ENCODE measurements at places on chromosomes 3 and 15.

GRCh38 chr3:85572426-85572825 is 613.6 kb downstream of the CADM2 start:
- H3K4me3 ChIP-seq: no peak overlapping the region
- no peaks in the 10 kb centered on the region for H3K36me3 ChIP-seq
- no peak for DNase-seq
- no peaks in the 10 kb centered on the region for H3K4me1 ChIP-seq
- no peak overlapping the region for H3K27ac ChIP-seq
- no peaks in the 10 kb centered on the region for H3K27me3 ChIP-seq

- no peaks in the 10 kb centered on the region for H3K36me3 ChIP-seq
- H3K4me3 ChIP-seq: no peak overlapping the region
- no peak overlapping the region for H3K27ac ChIP-seq
- DNase-seq: no peak
- H3K27me3 ChIP-seq: no peaks in the 10 kb centered on the region
Observed at GRCh38 chr3:118809696-118810498, 224.7 kb downstream of the IGSF11 start.

DNA sequence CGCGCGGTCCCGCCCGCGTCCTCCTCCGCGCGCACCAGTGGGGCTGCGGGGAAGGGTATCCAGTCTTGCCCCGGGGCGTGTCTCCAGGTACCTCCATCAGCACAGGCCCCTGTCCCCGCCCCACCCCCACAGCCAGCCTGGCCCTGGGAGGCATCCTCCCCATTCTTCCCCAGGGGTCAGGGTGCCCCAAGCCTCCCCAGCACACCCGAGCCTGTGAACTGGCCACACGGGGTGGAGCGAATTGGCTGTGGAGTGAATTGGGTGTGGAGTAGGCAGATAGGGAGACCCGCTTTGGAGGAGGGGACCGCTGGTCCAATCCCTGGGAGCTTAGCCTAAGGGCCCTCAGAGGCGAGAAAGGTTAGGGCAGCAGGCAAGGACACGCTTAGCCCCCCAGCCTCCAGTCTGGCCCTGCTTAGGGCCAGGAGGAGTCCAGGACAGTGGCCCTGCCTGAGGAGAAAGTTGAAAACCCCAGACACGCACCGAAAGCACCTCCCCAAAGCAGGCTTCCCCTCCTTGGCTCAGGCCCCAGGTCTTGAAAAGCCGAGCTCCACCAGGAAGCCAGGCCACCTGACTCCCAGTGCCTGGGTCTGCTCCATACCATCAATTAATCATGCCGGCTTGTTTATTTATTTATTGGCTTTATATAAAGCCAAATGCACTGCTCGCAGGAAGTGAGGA is 107.7 kb upstream of the SLC6A11 start:
- H3K4me1 ChIP-seq: peaks cover 7% of the 10 kb centered on the region
- H3K36me3 ChIP-seq: no peaks in the 10 kb centered on the region
- peaks cover 98% of the 10 kb centered on the region for H3K27me3 ChIP-seq

GRCh38 chr15:60416484-60416883 is 18.7 kb upstream of the ANXA2 start:
- H3K36me3 ChIP-seq: no peaks in the 10 kb centered on the region
- H3K27ac ChIP-seq: no peak overlapping the region
- no peak for DNase-seq
- H3K4me3 ChIP-seq: no peak overlapping the region
- H3K4me1 ChIP-seq: peaks cover 24% of the 10 kb centered on the region
- H3K27me3 ChIP-seq: no peaks in the 10 kb centered on the region

DNA sequence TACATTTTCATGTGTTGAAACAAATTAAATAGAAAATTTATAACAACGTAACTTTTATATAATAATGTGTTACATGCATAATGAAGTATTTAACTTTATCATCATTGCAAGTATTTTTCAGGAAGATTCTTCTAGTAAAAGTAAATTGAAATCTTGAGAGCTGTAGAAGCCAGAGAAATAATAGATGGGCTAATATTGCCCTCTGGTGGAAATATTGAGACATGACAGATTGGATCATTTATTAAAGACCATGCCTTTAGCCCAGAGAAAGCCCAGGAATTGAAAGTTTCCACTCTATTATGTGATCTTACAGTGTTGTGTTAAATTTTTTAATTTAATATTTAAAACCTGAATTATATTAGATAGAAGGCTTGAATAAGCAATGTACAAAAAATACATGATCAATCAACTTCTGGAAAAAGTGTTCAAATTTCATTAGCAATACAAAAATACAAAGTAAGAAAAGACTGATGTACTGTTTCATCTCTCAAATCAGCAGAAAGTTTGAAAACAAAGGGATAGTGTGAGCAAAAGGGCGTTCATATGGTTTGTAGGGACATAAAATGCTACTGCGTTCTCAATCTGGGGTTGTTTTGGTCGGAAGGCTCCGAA is 52.7 kb upstream of the SPTSSB start:
- DNase-seq: no peak
- H3K27me3 ChIP-seq: no peaks in the 10 kb centered on the region
- H3K36me3 ChIP-seq: no peaks in the 10 kb centered on the region
- H3K4me3 ChIP-seq: no peak overlapping the region
- H3K4me1 ChIP-seq: peaks cover 12% of the 10 kb centered on the region

DNA sequence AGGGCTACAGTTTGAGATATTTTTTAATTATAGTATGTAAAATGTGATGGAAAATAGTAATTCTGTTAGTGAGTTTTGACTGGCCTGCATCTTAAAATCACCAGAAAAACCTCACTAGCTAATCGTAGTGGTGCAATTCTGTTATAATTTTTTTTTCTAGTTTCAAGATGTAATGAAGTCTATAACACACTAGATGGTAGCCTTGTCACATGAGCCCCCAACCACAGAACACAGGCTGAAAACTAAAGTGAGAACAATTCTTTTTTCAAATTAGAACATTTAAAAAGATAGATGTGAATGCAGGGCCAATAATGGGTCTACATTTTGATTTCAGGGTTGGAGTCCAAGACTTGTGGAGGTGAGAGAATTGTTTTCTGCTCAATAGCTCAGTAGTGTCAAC is 83.3 kb upstream of the KCNH8 start:
- H3K4me3 ChIP-seq: no peak overlapping the region
- no peaks in the 10 kb centered on the region for H3K36me3 ChIP-seq
- no peaks in the 10 kb centered on the region for H3K27me3 ChIP-seq
- DNase-seq: no peak
- H3K27ac ChIP-seq: no peak overlapping the region

GRCh38 chr3:124741027-124741426 is 10.8 kb downstream of the UMPS start:
- peaks cover 81% of the 10 kb centered on the region for H3K36me3 ChIP-seq
- no peak overlapping the region for H3K27ac ChIP-seq
- H3K4me1 ChIP-seq: peaks cover 2% of the 10 kb centered on the region
- H3K27me3 ChIP-seq: no peaks in the 10 kb centered on the region
- H3K4me3 ChIP-seq: no peak overlapping the region
- DNase-seq: no peak

DNA sequence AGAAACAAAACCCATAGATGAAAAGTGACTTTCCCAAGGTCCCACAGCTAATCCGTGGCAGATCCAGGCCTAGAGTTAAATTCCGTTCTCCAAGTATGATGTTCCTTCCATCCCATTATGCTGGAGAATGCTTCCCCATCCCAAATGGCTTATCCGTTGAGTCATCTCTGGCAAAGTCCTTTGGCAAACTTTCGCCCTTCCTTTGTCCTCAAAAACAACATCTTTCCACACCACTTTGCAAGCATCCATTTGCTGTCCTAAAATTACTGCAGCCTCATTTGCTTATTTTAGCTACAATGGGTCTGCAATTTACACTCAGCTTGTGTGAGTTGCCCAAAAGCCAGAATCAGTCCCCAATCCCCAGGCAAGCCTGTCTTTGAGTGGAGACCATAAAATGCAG is 304.0 kb upstream of the TLE3 start:
- no peak for DNase-seq
- H3K27me3 ChIP-seq: peaks cover 5% of the 10 kb centered on the region
- H3K27ac ChIP-seq: peak overlapping the region; percentile 52
- H3K4me3 ChIP-seq: no peak overlapping the region
- no peaks in the 10 kb centered on the region for H3K36me3 ChIP-seq

- H3K4me3 ChIP-seq: no peak overlapping the region
- H3K4me1 ChIP-seq: no peaks in the 10 kb centered on the region
- DNase-seq: peak; percentile 82
- no peaks in the 10 kb centered on the region for H3K27me3 ChIP-seq
- H3K36me3 ChIP-seq: no peaks in the 10 kb centered on the region
Observed at GRCh38 chr3:151168269-151169094, 34.5 kb downstream of the GPR171 start.

DNA sequence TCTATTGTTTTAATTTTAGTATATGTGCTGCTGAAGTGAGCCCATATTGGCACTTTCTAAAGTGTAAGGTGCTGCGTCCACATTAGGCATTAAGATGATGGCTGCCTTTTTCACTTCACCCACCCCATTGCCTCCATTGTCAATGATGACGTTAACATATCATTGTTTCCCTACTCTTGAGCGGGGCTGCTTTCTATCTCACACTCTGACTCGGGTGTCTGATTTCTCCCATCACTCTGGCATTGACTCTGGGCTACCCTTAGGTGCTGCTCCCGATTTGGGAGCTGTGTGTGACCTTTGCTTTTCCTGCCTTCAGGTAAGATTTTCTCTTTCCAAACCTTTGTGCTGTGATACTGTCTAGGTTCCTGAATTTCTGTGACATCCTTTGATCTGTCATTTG is 28.8 kb downstream of the CGNL1 start:
- H3K27me3 ChIP-seq: no peaks in the 10 kb centered on the region
- DNase-seq: no peak
- peaks cover 3% of the 10 kb centered on the region for H3K4me1 ChIP-seq

GRCh38 chr3:71504250-71505036 is 79.1 kb downstream of the FOXP1 start:
- no peak for DNase-seq
- H3K4me3 ChIP-seq: no peak overlapping the region
- H3K36me3 ChIP-seq: no peaks in the 10 kb centered on the region
- no peaks in the 10 kb centered on the region for H3K27me3 ChIP-seq
- peak overlapping the region; percentile 10 for H3K27ac ChIP-seq

DNA sequence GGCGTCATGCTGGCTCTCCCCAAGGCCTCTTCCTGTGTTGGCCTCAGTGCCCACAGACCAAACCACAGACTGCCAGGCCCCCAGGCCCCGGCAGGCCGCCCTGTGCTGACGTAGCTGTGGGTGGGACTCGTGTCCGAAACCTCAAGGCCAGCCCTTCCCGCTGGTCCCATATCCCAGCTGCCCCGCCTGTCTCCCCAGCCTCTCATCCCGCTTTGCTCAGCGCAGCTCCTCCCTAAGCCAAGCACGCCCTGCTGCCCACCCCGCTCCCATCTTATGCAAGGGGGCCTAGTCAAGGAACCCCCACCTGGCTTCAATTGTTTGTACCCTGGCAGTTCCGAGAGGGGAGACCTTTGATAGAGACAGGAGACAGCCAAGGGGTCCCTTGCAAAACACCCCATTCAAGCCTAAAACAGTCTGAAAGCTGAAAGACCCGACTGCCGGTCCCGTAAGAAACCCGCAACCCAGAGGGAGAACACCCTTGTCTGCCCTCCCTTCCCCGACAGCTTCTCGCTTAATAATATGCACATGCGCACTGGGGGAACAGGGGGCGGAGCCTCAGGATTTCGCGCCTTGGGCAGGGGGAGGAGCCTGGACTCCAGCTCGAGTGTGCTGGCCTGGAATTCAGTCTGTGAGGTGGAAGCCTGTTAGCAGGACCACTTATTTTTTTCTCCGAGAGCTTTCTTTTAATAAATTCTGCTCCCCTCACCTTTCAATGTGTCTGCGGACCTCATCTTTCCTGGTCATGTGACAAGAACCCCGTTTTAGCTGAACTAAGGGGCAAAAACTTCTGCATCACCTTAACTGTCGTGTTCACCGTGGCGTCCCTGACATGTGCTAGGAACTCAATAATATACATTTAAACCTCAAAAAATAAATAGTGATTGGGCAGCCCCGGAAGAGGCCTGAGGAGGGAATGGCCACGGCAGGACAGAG is 17.2 kb downstream of the TNFAIP8L3 start:
- DNase-seq: peak; percentile 83
- peaks cover 14% of the 10 kb centered on the region for H3K4me1 ChIP-seq
- H3K4me3 ChIP-seq: peak overlapping the region; percentile 17
- H3K27ac ChIP-seq: peak overlapping the region; percentile 16
- H3K27me3 ChIP-seq: no peaks in the 10 kb centered on the region

DNA sequence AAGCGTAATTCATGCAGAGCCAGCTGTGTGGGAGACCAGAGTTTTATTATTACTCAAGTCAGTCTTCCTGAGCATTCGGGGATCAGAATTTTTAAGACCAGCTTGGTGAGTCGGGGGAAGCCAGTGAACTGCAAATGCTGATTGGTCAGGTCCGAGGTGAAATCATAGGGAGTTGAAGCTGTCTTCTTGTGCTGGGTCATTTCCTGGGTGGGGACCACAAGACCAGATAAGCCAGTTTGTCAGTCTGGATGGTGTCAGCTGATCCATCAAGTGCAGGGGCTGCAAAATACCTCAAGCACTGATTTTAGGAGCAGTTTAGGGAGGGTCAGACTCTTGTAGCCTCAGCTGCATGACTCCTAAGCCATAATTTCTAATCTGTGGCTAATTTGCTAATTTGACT is 228.1 kb upstream of the ATP10A start:
- no peaks in the 10 kb centered on the region for H3K4me1 ChIP-seq
- no peak overlapping the region for H3K4me3 ChIP-seq
- no peak for DNase-seq

GRCh38 chr3:12870942-12871341 is 29.6 kb upstream of the RPL32 start:
- H3K36me3 ChIP-seq: no peaks in the 10 kb centered on the region
- DNase-seq: no peak
- no peak overlapping the region for H3K4me3 ChIP-seq

GRCh38 chr3:50347187-50347813 is 1.8 kb upstream of the ZMYND10 start:
- no peak for DNase-seq
- no peak overlapping the region for H3K27ac ChIP-seq
- H3K4me1 ChIP-seq: peaks cover 51% of the 10 kb centered on the region
- no peaks in the 10 kb centered on the region for H3K27me3 ChIP-seq
- peaks cover 14% of the 10 kb centered on the region for H3K36me3 ChIP-seq
- no peak overlapping the region for H3K4me3 ChIP-seq

DNA sequence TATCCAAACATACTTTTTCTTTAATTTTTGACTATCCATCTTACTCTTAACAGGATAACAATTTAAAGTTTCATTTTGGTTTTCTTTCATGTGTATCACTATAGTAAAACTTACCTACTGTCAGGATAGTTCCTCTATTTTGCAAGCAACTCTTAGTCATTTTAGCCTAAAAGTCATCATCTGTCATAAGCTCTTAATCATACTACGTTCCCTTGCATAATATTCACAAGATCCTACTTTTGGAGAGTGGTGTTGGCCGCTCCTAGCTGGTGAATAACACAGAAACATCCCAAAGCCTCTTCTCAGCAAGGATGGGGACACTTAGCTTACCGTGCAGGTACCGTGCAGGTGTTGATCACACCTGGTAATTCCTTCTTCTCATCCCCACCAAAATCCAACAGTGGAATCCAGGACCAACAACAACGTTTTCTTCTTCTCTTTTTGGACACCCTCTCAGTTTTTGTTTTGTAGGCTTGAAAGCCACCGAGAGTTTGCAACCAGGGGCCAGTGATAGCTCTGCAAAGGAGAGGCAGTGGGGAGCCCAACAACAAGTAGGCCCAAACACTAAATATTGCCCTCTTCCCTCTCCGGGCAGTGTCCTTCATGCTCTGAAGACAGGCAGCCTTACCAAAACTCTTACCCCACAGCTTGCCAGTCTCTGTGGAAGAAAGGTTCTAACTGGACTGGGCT is 433 bp downstream of the FILIP1L start:
- no peak overlapping the region for H3K4me3 ChIP-seq
- peak overlapping the region; percentile 67 for H3K27ac ChIP-seq
- DNase-seq: no peak
- no peaks in the 10 kb centered on the region for H3K27me3 ChIP-seq

GRCh38 chr3:187587076-187587475 is 83.1 kb downstream of the SST start:
- H3K27ac ChIP-seq: no peak overlapping the region
- H3K4me3 ChIP-seq: no peak overlapping the region
- DNase-seq: no peak
- H3K4me1 ChIP-seq: no peaks in the 10 kb centered on the region
